ENCODE measurements at places on chromosomes 5 and 9. TPM values are rescaled to one million over a fixed set of nuclear protein-coding genes. Genes with fewer than 3 reads are reported as not detected.

OR1J1 gene
- not detected for polyA plus RNA-seq

RELL2 gene
- 2.0 TPM for polyA plus RNA-seq

FER gene
- polyA plus RNA-seq: 7.2 TPM

- DNase-seq: no peak
These were observed 200.1 kb downstream of the GAPVD1 start for GRCh38 chr9:125461636-125462190.

- DNase-seq: no peak
These were observed 30.2 kb downstream of the PTPN3 start for GRCh38 chr9:109467936-109468335.

DNA sequence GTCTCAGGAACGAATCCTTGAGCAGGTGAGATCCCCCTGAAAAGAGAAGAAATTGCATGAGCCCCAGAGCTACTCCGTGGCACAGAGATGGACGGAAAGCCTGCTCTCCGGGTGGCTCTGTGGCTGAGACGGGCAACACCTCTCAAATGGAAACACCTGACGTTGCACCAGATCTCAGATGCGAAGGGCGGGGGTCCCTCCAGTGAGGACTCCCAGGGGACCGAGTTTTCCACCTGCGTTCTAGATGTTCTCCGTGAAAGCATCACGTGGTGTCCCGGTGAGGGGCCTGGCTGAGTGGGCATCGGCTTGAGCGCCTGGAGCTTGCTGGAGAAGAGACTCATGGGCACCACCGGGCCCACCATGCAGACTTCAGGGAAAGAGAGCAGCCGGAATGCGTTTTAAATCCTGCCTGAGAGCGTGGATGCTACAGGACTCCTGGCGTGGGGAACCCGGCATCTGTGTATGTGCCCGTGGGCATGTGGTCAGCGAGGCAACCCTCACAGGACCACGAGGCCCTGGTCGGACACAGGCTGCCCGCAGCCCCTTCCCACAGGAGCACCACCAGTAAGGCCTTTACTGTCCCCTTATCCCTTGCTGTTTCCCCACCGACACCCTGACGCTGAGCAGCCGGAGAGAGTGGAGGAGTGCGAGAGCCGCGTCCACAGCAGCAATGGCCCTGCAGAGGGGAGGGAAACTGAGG is 378.4 kb upstream of the IRX4 start:
- no peak for DNase-seq

- DNase-seq: no peak
These were observed 92.1 kb upstream of the IER5L start for GRCh38 chr9:129270205-129270604.

GRCh38 chr5:35345222-35345621 is 114.9 kb upstream of the PRLR start:
- no peak for DNase-seq

- DNase-seq: no peak
These were observed 273.2 kb upstream of the MEF2C start for GRCh38 chr5:89156226-89156625.

- no peak for DNase-seq
These were observed 102.5 kb upstream of the SH3GL2 start for GRCh38 chr9:17476401-17476800.

GRCh38 chr9:7909537-7909936 is 110.0 kb upstream of the DMAC1 start:
- no peak for DNase-seq

DNA sequence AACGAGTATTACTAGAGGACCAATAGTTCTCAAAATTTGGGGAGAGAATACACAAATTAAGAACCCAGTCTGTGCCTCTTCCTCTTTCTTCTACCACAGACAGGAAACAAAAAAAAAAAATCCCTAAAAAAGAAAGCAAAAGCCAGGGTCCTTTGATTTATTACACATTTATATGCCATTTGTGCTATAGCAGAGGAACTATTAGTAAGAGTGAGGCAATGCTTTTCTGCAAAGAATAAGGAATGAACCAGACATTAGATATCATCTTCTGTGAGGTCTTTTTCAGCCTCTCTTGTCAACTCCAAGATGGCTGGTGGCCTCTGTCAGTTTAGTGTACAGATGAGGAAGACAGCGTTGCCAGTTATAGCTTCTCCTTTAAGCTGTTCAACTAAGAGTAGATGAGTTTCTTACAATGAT is 127.6 kb downstream of the RFX3 start:
- no peak for DNase-seq

GRCh38 chr5:33235824-33236223 is 204.9 kb upstream of the TARS1 start:
- DNase-seq: no peak

GRCh38 chr9:34452568-34452967 is 5.8 kb downstream of the FAM219A start:
- no peak for DNase-seq

DNA sequence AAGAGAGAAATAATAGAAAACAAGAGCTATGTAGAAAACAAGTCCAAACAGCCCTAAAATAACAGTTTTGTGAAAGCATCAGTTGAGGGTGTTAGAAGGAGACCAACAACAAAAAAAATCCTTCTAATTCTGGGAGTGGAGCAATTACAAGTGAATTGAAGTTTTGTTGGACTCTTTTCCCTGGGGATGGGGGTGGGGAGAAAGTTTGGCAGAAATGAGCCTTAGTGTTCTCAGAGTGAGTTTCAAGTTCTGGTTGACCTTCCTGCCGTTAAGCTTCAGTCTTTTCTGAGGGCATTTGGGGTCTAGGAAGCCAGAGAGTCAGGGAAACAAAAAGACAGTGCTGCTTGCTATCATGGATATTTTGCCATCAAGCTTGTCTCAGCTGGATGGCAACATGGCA is 106.3 kb upstream of the TRIM32 start:
- DNase-seq: no peak

- no peak for DNase-seq
These were observed 377.8 kb downstream of the CHSY3 start for GRCh38 chr5:130282049-130282448.

GRCh38 chr9:114229295-114229694 is 74.0 kb downstream of the COL27A1 start:
- DNase-seq: no peak

GRCh38 chr5:161138751-161139455 is 286.9 kb upstream of the ATP10B start:
- no peak for DNase-seq

DNA sequence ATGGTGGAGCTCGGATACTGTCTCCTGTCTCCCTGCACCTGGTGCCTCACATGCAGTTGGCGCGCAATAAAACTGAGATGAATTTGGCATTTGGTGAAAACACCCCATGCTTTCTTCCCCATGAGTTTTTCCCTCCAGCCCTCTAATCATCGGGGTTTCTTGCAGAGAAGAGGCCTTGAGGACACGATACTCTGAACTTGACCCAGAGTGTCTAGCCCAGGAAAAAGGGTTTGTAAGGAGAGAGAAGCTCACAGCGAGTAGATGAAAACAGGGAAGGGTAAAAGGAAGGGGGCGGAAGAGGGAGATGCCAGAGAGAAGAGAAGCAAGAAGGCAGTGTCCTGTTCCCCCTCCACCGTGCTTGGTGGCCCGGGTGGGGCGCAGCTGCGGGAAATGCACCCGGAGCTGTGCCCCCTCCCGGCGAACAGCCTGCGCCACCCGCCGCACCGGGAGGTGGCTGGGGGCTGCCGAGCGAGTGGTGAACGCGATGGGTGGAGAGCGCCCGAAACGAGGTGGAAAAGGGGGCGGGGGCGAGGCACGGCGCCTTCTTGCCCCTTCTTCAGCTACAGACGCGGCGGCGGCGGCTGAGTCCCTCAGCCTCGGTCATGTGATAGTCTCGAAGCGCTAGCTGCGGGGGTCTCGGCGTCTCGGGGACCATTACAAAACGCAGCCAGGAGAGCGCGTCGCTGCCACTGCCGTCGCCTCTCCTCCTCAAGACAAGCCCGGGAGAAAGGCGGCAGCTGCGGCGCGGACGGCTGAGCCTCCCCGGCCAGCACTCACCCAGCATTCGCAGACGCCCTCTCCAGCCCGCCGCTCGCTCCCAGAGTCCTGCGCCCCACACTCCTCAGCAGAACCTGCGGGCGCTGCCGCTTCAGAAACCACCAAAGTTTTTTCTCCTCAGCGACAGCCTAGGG is 1.1 kb upstream of the FOXB2 start:
- peak; percentile 7 for DNase-seq

GRCh38 chr5:153460421-153460820 is 30.0 kb upstream of the GRIA1 start:
- no peak for DNase-seq

GRCh38 chr5:174106997-174107655 is 61.6 kb downstream of the NSG2 start:
- no peak for DNase-seq

GRCh38 chr5:55484531-55484930 is 50.2 kb downstream of the PLPP1 start:
- no peak for DNase-seq

GRCh38 chr5:4068171-4068570 is 472.5 kb downstream of the IRX1 start:
- DNase-seq: no peak

GRCh38 chr9:7456377-7456776 is 343.2 kb downstream of the DMAC1 start:
- no peak for DNase-seq

DNA sequence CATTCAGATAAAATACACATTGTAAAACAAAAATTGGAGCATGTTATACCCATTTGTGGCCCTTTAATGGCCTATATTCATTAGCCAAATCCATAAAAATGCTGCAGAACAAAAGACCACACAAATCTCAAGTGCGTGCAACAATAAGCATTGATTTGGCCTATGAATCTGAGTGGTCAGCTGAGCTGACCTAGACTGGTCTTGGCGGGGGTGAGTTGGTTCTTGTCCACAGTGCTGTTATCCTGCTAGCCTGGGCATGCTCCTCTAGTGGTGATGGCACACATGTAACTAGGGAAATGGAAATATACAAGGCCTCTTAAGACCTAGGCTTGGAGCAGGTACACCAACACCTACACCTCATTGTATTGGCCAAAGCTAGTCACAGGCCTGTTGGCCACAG is 122.2 kb upstream of the TBCA start:
- no peak for DNase-seq

Measured in large intestine (tissue), 12 donors.